HL-60 (cell line): ENCODE measurements at places on chromosomes 11 and 22.

- no peak for DNase-seq
Observed at GRCh38 chr11:41954034-41954433, 494.6 kb upstream of the LRRC4C start.

DNA sequence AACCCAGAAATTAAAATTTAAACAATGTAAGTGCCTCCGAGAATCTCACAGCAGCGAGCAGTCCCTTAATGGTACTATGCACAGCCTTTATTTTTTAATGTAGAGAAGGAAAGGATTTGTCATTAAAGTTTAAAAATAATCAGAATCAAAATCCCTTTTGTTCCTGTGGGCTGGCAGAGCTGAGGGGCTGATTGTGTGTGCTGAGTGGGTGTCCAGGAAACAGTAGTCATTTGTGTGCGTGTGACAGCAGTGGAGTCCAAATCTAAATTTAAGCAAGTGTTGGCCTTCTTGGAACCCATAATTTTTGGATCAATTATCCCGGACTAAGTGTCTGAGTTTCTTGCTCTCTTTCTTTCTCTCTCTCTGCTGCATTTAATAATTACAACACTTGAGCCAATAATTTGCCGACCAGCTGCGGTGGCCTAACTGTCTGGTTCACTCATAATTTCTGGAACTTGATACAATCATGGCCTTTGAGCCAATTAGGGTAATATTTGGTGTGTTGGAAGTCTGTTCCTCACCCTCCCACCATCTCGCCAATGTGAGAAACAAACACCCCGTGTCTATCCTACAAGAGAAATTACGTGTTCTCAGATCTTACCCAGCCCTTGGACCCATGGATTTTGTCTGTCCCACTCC is 528.0 kb downstream of the SOX6 start:
- DNase-seq, result no peak

DNA sequence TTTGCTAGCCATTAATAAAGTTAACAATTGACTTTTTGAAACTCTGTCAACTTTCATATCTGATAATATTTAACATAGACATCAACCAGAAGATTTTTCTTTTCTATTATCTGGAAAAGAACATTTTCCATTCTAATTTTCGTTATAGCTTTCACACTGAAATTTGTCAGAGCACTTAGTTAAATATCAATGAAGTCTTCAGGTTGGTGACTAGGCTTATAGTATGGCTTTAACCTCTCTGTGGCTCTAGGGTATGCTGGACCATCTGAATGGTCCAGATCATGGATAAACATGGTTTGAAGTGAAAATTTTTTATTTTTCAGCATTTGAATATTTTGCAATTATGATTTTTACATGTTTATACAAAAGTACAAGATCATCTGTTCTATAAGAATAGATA is 548.1 kb downstream of the CNTN5 start:
- no peak for DNase-seq

GRCh38 chr22:39332441-39333064 is 13.1 kb upstream of the RPL3 start:
- DNase-seq, result no peak

GRCh38 chr11:63915961-63916836 is 765 bp downstream of the RCOR2 start:
- DNase-seq, result no peak

DNA sequence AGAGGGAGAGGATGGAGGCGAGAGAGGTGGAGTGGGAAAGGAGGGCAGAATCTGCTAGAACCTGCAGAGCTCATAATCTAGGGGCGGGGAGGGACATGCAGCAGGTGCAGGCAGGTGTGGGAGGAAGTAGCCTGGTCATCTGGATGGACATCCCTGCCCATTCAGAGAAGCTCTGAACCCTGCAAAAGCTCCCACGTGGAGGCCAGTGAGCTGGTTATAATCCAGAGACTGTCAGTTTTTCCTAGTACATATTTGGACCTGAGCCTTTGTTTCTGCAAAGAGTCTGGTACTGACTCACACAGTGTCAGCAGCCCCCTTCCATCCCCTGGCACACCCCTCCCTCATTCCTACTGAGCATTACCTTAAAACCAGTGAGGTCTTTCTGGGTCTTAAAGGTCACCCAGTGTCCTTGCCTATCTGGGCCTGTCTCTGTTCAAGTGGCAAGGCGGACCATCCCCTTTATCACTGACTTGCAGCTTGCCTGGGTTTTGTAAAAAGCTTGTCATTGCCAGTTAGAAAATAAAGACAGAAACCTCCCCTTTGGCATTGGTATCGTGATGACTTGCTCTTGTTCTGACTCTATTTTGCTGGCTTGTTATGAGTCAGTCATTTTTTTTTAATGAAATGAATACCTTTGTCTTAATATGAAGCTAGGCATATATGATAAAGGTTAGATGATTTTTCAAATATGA is 26.1 kb downstream of the PTPRJ start:
- DNase-seq, result no peak

GRCh38 chr11:65981101-65981740 is 19.7 kb downstream of the SART1 start:
- DNase-seq, result no peak
